ENCODE measurements at places on chromosomes 4 and X. TPM values are rescaled to one million over a fixed set of nuclear protein-coding genes. Genes with fewer than 3 reads are reported as not detected.

Gene IL15
- polyA plus RNA-seq: 3.1 TPM

Gene NHSL2
- polyA plus RNA-seq: 9.7 TPM

Gene SSX2B
- polyA plus RNA-seq: not detected

Gene RPS6KA6
- 1.4 TPM for polyA plus RNA-seq

Gene INTS6L
- 5.9 TPM for polyA plus RNA-seq

DNA sequence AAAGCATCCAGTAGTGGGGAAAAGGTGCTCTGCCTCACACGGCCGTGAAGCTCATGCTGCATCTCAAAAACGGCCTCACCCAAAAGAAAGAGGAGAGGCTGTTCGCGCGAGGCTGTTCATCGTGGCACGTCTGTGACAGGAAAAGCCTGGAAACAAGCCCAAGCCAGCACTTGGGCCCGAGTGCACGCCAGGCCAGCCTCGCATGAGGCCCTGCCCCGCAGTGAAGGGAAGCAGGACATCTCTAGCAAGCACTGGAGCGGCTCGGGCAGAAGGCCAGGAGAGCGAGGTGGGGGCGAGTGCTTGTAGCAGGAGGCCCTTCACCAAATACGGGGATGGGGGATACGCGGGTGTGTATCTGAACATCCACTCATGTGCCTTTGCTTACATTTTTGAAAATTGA lies 39.9 kb upstream of the MXD4 start:
- DNase-seq: no peak

Gene F9
- polyA plus RNA-seq: 0.20 TPM

Gene CSAG3
- polyA plus RNA-seq: not detected

DNA sequence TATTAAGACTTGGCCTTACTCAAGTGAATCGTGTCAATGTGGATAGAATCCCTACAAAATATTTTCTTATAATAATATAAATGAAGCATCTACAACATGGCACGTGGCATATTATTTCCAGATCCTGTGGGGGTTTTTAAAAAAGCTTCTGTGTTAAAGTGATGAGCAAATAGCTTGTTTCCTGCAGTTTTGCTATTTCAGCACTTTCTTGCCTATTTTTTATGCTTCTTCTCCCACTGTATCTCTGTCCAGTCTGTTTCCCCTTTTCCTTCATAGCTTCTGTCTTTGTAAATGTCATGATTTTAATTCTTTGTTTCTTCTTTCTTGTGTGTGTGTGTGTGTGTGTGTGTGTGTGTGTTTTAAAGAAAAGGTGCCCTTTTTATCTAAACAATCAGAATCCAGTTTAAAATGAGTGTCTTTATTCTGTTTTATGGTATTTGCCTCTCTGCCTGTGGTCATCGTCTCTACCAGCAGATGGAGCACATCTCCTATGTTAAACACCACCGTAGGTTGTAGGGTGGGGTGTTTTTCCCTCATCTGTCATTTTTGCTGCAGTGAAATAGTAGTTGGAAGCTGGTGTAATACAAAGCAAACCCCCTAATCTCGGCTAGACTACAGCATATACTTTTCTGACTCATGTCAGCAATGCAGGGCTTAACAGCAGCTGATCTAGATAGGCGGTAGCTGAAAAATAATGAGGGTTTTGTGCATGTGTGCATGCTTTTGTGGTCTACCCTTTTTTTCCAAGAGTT lies 33.1 kb downstream of the FTHL17 start:
- no peak for DNase-seq

Gene FATE1
- polyA plus RNA-seq: 0.13 TPM

DNA sequence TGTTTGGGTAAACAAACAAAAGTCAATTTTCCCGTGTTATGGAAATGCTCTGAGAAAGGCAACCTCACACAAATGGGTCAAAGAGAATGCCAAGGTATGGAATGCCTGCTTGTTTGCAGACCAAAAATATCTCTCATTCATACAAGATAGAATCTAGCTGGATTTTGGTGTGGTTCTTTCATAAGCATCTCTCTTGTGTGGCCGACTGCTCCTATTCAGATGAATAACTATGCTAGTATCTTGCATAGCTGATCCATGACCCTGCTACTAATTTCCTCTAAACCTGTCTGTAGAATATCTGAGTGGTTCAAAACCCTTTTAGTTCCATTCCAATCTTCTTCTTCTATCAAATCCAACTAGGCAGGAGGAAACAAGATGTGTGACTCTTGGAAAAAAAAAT lies 28.2 kb upstream of the SORBS2 start:
- no peak for DNase-seq

- no peak for DNase-seq
These were observed 464.1 kb upstream of the DIPK2B start for GRCh38 chrX:45664727-45665290.

DNA sequence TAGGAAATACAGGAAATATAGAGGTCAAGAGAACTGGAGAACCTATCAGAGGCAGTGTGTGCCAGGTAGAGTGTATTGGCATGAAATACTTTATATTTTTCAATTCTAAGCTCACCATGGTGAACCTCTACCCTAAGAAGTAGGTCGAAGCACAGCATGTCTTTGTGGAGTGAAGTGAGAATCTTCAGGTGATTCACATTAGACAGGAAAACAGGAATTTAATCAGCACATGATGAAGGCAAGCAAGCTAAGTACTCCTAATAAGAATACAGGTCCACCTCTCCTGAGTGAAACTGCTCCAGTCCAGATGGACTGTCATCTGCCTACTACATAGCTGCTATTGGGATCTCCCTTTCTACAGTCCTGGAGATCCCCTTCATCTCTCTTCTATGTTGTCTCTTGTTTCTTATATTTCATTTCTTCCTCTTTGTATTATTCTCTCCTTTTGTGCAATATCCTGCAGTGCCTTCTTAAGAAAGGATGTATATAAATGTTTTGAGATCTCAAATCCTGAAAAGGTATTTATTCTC lies 159.0 kb downstream of the LRBA start:
- DNase-seq: no peak

Gene RAB33A
- polyA plus RNA-seq: 2.4 TPM

Gene CTAG1B
- polyA plus RNA-seq: not detected

Gene USP9X
- polyA plus RNA-seq: 27.4 TPM

Gene YIPF6
- polyA plus RNA-seq: 17.1 TPM

GRCh38 chrX:15820106-15821073 lies 30.1 kb downstream of the ZRSR2 start:
- no peak for DNase-seq

DNA sequence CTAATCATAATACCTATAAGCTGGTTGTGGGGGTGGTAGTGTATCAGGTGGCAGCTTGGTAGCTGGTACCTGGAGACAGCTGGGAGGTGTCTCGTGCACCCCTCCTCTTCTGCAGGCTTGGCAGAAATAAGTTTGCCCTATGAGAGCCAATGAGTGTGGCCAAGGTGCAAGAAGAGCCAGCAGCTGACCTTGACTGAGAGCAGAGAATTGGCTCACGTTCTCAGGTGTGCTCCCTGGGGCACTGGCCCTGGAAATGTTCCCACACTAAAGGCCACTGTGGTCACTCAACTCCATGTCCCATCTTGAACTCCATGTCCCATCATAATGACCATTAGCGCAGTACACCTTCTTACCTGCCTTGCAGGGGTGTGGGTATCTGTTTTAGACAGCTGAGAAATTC lies 13.4 kb downstream of the TRMT44 start:
- DNase-seq: no peak

Gene ZRSR2
- 14.6 TPM for polyA plus RNA-seq

Gene PPARGC1A
- polyA plus RNA-seq: 1.3 TPM

Gene LNX1
- polyA plus RNA-seq: 6.6 TPM

Gene CACNA1F
- polyA plus RNA-seq: 0.10 TPM

DNA sequence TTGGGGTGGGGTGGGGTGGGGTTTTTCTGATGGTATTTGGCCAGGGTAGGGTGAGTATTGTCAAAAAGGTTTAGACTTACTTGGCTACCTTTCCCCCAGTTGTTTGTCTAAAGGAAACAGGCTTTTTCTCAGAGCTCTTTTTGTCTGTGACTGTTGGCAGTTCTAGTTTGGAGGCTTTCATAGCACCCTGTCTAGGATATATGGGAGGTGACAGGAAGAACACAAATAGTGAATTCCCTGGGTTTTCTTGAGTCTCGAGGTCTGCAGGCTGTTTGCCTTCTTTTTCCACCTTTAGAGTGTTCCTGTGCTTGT lies 13.5 kb downstream of the RPS6KA3 start:
- DNase-seq: no peak

DNA sequence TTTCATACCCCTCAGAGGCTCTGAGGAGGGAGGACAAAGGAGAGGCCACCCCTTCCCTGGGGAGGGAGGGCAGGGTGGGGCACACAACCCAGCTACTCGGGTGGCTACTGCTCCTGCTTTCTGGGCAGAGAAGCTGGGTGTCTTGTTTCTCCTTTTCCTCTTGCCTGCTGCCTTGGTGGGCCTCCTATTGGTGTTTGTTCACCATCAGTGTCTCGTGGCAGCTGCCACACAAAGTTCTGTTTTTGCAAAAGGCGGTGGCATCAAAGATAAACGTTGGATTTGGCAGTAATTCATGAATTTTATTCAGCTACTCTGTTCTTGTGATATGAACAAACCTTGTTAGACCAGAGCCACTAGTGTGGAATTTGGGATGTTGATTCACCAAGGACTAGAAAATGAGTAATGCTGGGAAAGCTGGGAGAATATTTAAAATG lies 153.0 kb upstream of the SCML1 start:
- DNase-seq: no peak

Gene SLC10A4
- polyA plus RNA-seq: 1.2 TPM

Gene EMCN
- 18.8 TPM for polyA plus RNA-seq

- DNase-seq: no peak
These were observed 9.7 kb downstream of the SOD3 start for GRCh38 chr4:24805067-24805466.

Gene ARR3
- polyA plus RNA-seq: not detected

GRCh38 chr4:99389606-99390005 lies 37.1 kb upstream of the ADH1C start:
- DNase-seq: no peak

- no peak for DNase-seq
These were observed at the start of gene MAP7D2 for GRCh38 chrX:20116577-20117240. Gene MAP7D2, minus strand, starts transcription at chrX:20116907. Its CDS starts 28 bp downstream, at chrX:20116879.

Gene CPE
- 86.4 TPM for polyA plus RNA-seq

- DNase-seq: no peak
These were observed 191.3 kb downstream of the GPC3 start for GRCh38 chrX:133794126-133794525.

- DNase-seq: no peak
These were observed 81.6 kb downstream of the WDR19 start for GRCh38 chr4:39263895-39264294.

DNA sequence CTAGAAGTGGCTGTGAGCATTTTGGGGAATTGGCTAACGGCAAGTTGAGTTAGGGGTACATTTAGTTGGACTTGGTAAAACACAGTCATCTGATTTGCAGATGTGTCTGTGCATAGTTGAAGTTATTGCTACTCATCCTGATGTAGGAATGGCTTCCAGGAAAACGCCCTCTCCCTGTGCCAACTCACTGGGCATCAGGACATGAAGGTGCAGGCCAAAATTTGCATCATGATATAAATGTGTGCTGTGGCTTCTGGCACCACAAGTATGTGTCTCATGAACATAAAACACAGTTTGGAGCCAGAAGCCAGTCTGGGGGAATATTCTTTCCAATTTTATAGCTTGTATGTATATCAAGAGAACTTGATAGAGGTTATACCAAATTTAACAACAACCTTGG lies 54.2 kb upstream of the CBR4 start:
- no peak for DNase-seq

GRCh38 chr4:139481465-139481864 lies 27.5 kb downstream of the RAB33B start:
- DNase-seq: no peak

DNA sequence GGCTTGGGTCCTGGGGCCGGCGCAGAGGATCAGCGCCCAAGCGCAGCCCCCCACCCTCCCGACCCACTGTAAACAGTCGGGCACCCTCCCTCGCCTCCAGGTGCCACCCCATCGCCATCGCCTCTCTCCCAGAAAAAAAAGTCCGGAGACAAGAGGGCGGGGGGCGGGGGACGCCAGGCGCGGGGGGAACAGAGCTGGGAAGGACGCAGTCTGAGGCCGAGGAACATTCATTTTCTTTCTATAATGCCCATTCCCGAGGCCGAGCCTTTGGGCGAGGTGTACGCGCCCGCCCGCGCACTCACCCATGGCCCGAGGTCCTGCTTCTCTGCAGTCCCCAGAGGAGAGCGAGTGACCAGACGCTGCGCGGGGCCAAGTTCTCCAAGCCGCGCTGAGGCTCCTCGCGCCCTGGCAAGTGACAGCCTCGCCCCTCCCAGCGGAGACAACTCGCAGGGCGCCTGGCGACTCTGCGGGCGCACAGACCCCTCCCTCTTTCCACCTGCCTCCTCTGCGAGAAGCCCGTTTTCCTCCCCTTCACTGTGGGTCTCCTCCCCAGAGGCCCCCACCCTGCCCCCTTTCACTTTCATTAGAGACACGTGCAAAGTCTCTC lies 63.5 kb upstream of the WDR17 start:
- no peak for DNase-seq

DNA sequence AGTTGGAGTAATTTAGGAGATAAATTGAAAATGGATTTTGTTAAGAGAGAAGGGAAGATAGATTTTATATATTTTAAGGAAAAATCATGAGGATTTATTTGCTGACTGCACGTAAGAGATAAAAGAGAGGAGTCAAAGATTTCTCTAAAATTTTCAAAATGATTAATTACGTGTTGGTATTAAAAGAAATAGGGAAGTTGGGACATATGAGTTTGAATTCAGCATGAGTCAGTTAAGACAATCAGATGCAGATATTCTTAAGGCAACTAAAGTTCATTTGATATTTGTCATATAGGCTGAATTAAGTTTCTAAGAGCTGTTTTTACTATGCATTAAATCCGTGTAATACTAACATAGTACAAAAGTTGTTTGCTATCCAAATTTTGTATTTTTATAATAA lies 46.9 kb downstream of the TET2 start:
- no peak for DNase-seq

DNA sequence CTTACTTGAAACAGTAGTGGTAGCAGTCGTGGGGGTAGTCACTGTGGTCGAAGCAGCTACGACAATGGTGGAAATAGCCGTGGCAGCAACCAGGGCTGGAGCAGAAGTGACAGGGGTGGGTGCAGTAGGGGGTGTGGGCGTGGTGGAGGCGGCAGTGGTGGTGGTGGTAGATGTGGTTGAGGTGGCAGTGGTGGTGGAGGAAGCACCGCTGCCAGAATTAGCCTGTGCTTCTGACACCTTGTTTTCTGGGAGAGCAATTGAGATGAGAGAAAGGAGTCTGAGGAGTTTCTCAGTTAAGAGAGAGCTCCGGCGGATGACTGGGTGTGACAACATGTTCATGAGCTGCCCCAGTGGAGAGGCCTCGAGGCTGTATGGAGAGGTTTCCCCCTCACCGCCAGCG lies 113.5 kb upstream of the HSD17B10 start:
- no peak for DNase-seq

- DNase-seq: no peak
These were observed 16.1 kb downstream of the FAM120C start for GRCh38 chrX:54166915-54167314.

GRCh38 chrX:49101629-49101984 lies 21.9 kb upstream of the WDR45 start:
- no peak for DNase-seq

DNA sequence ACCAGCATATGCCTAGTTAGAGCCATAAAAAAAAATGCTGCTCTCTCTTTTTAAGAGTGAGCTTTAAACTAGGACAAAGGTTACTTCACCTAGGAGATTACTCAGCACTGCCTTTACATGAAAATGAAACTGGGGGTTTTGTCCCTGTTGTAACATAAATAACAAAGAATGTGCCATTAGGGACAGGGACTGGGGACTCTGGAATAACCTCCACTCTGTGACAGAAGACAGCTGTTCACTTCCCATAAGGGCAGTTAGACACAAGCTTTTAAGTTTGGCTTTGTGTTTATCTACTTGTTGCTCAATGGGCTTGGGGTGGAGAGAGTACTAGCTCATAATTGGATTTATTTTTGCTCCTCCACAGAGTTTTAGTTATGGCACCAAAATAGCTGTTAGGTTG lies 11.9 kb downstream of the ENPEP start:
- DNase-seq: no peak

GRCh38 chr4:123553279-123553678 lies 156.7 kb downstream of the SPRY1 start:
- no peak for DNase-seq

Measured in urinary bladder (tissue), 4 donors.